ENCODE measurements at places on chromosomes 13 and 19. TPM values are rescaled to one million over a fixed set of nuclear protein-coding genes. Genes with fewer than 3 reads are reported as not detected.

- DNase-seq: no peak
Observed at GRCh38 chr13:25406377-25406776, 34.6 kb downstream of the ATP8A2 start.

The TMEM38A gene
- polyA plus RNA-seq: 8.1 TPM

The ADGRE3 gene
- polyA plus RNA-seq: 0.19 TPM

DNA sequence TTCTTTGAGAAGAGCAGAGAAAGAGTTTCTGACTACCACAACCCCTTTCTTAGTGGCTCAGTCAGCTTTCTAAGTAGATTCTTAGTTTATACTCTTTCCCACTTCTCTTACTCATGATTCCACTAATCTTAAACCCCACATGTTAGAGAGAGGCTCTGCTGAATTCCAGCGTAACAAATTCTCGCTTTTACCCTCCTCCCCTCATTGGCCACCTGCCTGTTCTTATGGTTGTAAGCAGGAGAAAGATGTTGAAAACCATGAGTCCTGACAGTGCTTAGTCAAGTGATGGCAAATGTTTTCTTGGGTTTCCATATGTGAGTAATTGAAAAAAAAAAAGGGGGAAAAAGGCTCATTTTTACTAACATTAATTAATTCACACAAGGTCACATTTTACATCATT, 125.9 kb downstream of the ZDHHC20 start:
- DNase-seq: no peak

The FAAP24 gene
- 3.0 TPM for polyA plus RNA-seq
